ENCODE measurements at places on chromosomes 1 and 21.

DNA sequence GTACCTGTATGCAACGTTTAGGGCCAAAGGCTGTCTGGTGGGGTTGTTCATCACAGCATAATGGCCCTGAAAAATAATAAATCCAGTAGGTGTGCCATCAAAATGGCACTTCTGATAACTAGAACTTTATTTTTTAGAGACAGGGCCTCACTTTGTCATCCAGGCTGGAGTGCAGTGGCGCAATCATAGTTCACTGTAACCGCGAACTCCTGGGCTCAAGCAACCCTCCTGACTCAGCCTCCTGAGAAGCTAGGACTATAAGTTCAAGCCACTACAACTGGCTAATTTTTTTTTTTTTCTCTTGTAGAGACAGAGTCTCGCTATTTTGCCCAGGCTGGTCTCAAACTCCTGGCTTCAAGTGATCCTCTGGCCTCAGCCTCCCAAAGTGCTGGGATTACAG lies 4.7 kb downstream of the SNAPIN start:
- DNase-seq: no peak

GRCh38 chr1:202291961-202292712 lies 49.6 kb downstream of the UBE2T start:
- DNase-seq: peak; percentile 54

- no peak for DNase-seq
These were observed 118.7 kb downstream of the POU2F1 start for GRCh38 chr1:167339405-167339804.

DNA sequence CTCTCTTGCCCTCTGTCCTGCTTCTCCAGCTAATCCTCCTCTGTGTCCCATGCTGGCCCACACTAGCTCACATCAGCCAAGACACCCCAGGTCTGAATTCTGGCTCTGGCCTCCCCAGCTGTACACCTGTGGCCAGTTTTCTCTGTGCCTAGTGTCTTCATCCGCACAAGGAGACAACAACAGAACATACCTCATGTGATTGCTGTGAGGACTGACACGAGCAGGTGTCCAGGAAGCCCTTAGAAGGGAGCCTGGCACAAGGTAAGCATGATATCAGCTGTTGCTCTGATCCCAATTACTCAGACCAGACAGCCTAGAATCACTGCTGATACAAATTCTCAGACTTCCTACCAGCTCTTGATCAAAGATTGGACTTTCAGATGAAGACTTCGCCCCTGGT lies 71.2 kb upstream of the GJB5 start:
- no peak for DNase-seq

DNA sequence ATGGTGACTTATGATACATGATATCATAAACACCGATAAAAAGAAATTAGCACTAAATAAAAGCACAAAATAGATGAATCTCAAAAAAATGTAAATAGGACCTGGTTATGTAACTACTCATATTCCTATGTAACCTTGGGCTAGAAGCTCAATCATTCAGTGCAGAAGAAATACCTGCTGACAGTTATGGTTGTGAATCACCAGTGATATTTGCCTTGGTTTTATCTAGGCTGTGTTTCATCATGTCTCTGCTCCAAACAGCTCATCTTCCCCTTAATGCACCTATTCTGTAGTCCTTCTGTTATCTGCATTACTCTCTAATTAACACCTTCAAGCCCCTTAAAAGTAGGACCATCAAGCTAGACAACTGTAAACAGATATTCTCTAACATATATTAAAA lies 16.3 kb upstream of the PIGC start:
- DNase-seq: no peak

DNA sequence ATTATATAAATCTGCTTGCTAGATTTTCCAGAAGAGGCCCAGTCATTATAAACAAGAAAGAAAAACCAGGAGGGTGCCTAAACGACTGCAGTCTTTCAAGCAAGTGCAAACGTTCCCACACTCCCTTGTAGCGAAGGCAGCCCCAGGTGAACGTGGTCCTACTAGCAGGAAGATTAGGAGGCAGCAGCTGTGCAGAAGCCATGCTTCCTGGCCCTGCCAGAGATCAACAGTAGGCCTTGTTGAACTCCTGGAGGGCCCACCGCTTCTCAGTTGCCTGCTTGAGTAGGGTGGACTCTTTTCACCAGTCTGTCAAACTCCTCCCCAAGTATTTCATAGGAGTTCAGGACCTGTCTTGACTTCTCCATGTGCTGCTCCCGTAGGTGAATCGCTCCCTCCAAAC lies 163.0 kb upstream of the GORAB start:
- DNase-seq: no peak

DNA sequence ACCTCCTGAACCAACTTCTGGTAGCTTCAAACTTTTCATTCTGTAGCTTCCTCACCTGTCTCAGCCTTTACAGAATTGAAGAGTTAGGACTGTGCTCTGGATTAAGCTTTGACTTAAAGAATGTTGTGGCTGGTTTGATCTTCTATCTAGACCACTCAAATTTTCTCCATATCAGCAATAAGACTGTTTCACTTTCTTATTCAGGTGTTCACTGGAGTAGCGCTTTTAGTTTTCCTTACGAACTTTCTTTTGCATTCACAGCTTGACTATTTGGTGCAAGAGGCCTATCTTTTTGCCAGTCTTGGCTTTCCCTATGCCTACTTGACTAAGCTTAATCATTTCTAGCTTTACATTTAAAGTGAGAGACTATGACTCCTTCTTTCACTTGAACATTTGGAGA lies 31.5 kb downstream of the FGGY start:
- no peak for DNase-seq

- DNase-seq: no peak
These were observed 40.0 kb upstream of the FAM163A start for GRCh38 chr1:179702946-179703539.

DNA sequence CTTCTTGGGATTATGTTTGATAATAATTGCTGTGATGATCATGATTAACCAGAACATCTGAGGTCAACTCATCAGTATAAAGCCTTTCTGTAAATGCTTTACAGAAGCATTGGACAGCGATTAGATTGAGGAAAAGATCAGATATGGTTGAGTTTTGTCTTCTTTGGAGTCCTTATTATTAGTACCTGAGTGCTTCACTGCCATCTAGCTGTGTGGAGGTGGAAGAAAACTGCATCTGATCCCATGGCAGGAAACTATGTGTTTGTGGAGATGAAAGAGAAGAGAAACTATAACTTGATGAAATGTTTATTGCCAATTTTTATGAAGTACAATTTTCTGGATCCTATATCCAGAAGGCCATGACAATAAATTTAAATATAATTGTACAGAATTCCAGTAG lies 11.4 kb downstream of the FLG2 start:
- DNase-seq: no peak

DNA sequence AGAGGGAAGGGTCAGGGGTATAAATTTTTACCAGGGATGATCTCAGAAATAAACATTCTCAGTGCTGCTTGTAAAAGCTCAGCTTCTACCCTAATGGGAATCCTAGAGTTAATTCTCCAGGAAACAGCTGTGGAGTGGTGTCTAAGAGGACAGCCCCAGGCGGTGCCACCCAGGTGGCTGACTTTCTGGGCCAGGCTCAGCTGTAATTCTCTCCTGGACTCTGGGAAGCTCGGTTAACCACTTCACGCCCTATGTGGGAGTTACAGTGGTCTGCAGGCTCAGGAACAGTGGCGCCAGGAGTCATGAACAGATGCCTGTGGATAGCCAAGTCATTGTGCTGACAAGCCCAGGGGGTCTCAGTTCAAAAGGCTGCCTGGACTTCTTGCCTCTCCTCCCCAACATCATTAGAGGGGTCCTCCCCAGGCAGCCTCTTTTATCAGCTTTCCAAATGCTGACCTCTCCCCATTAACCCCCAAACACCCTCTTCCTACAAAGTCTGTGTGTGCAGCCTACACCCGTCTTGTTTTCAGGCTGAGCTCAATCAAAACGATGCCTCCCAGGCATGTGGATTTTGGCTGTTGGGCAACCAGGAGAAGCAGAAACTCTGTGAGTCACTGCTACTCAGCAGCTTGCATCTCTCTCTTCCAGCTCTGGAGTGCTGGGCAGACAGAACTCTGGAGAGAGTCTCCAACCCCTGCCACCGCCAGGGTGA lies 1.2 kb downstream of the HHIPL2 start:
- DNase-seq: peak; percentile 40

- DNase-seq: no peak
These were observed 6.7 kb downstream of the CITED4 start for GRCh38 chr1:40855513-40855912.

DNA sequence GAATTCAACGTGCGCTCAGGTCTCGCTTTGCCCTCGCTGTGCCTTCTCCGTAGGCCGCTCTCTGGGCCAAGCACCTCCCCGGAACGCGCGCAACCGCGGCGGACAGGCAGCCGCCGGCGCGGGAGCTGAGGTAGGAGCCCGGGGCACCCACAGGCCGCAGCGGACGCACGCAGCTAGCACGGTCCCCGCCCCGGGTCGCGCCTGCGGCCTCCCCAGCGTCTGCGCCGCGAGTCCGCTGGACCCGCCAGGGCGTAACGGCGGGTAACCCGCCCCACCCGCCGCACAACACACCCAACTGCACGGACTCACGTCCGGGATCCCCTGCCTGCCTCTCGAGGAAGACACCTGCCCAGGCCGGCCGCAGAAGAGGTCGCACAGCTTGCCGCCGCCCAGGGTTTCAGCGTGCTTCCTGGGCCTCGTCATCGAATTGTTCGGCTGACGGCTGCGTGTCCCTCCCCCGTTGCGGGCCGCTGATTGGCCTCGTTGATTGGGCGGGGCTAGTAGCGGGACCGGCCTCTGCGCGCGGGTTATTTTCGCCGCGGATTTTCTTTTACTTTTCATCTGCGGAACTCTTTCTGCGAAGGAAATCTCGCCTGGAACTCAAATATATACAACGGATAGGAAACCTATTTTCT lies at the start of gene CLCC1:
Gene CLCC1 (minus strand): TSS at position 433 of the 635 bp plus-strand sequence. CDS start 13,047 bp downstream, outside the sequence.
- DNase-seq: peak; percentile 64

DNA sequence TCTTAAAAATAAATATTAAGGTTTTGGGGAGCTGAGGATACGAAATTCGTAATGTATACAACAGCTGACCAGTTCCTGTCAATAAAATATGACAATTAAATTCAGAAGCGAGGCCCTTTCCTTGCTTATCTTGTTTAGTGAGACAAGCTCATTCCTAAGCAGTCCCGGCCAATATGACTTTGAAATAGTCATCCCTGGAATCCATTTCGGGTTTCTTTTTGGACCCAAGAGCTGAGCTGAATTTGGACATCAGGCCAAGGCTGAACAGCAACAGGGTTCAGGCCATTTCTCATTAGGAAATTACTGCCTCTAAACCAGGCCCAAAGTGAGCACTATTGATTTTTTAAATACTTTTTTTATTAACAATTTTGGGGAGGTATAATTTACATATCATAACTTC lies 17.3 kb upstream of the FMN2 start:
- DNase-seq: no peak

- DNase-seq: no peak
These were observed 25.4 kb downstream of the ECE1 start for GRCh38 chr1:21264898-21265297.

- no peak for DNase-seq
These were observed 68.3 kb downstream of the PLA2G4A start for GRCh38 chr1:186897008-186897407.

DNA sequence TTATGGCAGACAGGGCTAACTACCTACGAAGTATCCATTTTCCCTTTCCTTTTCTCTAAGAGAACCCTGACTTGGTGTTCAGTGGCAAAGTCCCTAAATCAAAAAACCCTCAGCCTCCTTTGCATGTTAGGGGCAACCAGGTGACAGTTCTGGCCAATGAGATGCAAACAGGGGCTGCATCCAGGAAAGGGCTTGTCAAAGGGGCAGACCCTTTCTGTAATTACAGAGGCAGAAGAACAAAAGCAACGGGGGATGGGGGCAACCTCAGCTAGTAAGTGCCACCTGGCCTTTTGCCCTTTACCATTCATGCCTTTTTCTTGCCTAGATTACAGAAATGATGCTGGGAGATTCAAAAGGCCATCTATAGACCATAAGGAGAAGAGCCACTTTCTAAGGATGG lies 34.4 kb downstream of the GLUL start:
- no peak for DNase-seq

DNA sequence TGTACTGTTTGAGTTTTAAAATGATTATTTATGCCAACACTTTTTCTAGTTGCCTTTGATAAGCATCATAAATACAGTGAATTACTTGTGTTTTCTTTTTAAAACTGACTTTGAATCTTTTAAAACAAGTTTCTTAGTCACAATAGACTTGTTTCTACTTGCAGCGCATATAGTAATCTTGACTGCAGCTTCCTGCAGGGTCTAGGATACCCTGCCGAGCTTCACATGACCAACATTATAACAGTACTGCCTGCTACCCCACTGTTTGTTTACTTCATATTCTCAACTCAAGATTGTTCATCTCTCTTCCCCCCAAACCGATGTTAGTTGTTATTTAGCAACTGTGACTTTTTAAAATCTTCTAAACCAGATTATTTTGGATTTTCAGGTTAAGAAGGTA lies 751.3 kb upstream of the NEGR1 start:
- DNase-seq: no peak

DNA sequence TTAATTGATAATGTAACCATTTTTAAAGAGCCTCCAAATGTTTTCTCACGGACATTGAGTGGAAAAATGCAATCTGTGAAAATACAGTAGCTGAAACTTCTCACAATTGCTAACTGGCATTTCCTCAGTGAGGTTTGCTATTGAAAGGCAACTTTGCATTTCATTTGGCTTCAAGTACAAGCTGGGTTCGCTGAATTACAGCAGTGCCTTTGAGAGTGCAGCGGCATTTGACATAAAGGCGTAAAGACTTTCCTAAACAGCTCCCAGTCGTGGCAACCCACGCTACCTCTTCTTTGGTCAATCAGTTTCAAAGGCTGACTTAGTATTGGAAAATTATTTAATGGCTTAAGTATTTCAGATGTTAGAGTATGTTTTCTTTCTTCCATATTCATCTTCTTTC lies 39.3 kb upstream of the ZBTB18 start:
- DNase-seq: no peak

- DNase-seq: no peak
These were observed 17.2 kb downstream of the LDLRAD2 start for GRCh38 chr1:21829294-21829693.

- DNase-seq: peak; percentile 26
These were observed 11.0 kb upstream of the TNFRSF8 start for GRCh38 chr1:12052008-12052573.

GRCh38 chr1:167820684-167821355 lies 93.1 kb downstream of the ADCY10 start:
- no peak for DNase-seq

- no peak for DNase-seq
These were observed 52.8 kb upstream of the SELENON start for GRCh38 chr1:25747046-25747719.

GRCh38 chr21:45142469-45143308 lies 68.3 kb downstream of the ADARB1 start:
- no peak for DNase-seq
